ENCODE measurements at places on chromosomes 1 and 21.

- no peak for DNase-seq
Measured at GRCh38 chr21:45502600-45502999, 39.6 kb downstream of the SLC19A1 start.

DNA sequence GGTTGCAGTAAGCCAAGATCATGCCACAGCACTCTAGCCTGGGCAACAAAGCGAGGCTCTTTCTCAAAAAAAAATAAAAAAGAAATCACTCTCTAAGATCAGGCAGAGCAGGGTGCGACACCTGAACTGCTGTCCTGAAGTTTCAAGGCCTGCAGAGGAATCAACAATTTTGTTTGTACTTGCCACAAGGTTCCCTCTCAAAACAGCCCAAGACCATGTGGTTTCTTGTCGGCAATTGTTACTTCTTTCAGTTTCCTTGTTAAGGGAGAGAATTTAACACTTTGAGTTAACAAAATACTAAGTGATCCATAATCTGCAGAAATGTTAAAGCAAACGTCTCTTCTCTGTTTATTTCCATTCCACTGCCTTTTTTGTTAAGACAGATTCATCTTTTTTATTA, 36.5 kb downstream of the MACO1 start:
- DNase-seq: no peak

- no peak for DNase-seq
Measured at GRCh38 chr1:44135886-44136285, 5.5 kb downstream of the KLF18 start.

DNA sequence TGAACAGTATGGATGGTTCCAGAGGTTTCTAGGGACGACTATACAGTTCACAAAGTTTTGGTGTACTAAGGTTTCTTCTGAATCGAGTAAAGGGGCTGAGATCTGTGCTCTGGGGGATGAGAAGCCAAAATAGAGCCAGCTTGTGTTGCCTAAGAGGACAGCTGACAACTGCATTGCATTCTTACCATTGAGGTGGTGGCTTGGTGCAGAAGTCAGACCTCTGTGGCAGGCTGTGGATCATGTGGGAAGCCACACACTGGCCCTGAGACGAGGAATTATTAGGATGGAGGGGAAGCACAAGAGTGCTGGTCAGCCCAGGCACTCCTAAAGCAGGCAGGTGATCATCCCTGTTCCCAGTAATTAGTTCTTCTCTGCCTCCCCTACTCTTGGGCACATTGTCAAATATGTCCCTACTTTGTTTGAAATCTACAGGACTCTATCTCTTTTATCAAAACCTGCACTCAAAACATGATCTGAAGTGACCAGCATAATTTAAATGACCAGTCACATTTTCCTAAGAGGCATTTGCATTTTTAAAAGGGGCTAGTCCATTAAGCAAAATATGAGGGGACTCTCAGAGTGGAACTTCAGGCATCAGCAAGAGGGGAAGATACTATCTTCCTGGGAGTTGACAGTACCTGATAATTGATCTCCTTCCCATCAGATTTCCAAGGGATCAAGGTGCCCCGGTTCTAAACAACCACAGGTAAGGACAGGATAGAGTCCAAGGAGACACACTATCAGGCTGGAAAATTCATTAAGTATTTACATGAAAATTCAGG, at the start of gene FCRLB:
Gene FCRLB, plus strand, starts transcription at position 589 of the 782 bp plus-strand sequence. CDS start 1,129 bp downstream, outside the sequence.
- no peak for DNase-seq

- no peak for DNase-seq
Measured at GRCh38 chr1:57633056-57633455, 209.2 kb upstream of the DAB1 start.

GRCh38 chr21:33622253-33622652, 19.3 kb downstream of the CRYZL1 start:
- DNase-seq: no peak

Measured in HT1080 (cell line).